Coronary artery (tissue), 2 donors: ENCODE measurements at places on chromosomes 7 and 10.

GRCh38 chr10:3873728-3874461, 88.9 kb upstream of the KLF6 start:
- DNase-seq = no peak

DNA sequence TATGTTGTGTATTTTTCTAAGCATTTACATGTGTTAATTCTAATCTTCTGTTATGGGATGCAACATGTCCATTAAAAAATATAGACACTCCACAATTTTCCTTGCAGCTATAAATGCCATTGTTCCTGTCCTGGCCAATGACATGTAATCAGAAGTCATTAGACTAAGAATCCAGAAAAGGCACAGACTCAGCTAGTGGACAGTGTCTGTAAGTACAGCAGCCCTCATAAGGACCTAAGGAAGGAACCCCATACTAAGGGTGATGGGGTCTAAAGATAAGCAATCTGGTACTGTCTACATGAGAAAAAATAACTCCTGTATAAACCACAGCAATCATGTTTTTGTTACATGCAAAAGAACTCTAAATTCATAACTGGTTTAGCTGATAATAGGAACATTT, 115.9 kb downstream of the GPR85 start:
- no peak for DNase-seq

GRCh38 chr10:124516181-124516580, 54.6 kb downstream of the LHPP start:
- DNase-seq = no peak

GRCh38 chr7:34058801-34059135, 153.4 kb downstream of the BMPER start:
- DNase-seq = no peak

- DNase-seq = peak; percentile 50
Measured at GRCh38 chr7:142896741-142897379, 11.3 kb upstream of the TRPV6 start.

GRCh38 chr7:98556288-98556687, 60.8 kb upstream of the NPTX2 start:
- DNase-seq = no peak
